ENCODE measurements at places on chromosomes 11 and 22. TPM values are rescaled to one million over a fixed set of nuclear protein-coding genes. Genes with fewer than 3 reads are reported as not detected.

The KLHL35 gene
- 3.2 TPM for total RNA-seq

The MUC6 gene
- total RNA-seq = not detected

The MS4A1 gene
- not detected for total RNA-seq

The RPL27A gene
- total RNA-seq = 673 TPM

The FOLH1 gene
- total RNA-seq = not detected

The MYO7A gene
- 0.43 TPM for total RNA-seq

The CBLIF gene
- total RNA-seq = not detected

The SMTNL1 gene
- not detected for total RNA-seq

The FOLR3 gene
- total RNA-seq = 0.64 TPM

The NXPE4 gene
- not detected for total RNA-seq

The YDJC gene
- total RNA-seq = 19.0 TPM

The IL10RA gene
- not detected for total RNA-seq

The KCNQ1OT1 gene
- total RNA-seq = 6.1 TPM

The OR8G5 gene
- total RNA-seq = not detected

The SMIM35 gene
- total RNA-seq = not detected

The APOBEC3F gene
- 4.8 TPM for total RNA-seq

The OR8G1 gene
- total RNA-seq = under 0.01 TPM

The ZP1 gene
- total RNA-seq = not detected

The MPPED2 gene
- total RNA-seq = not detected

The MORC2 gene
- 13.2 TPM for total RNA-seq

The NCF4 gene
- total RNA-seq = not detected

The UPK3A gene
- total RNA-seq = not detected
